ENCODE measurements at places on chromosomes 11 and 22.

GRCh38 chr11:72569966-72570892 is 104.0 kb downstream of the PDE2A start:
- DNase-seq, result no peak

GRCh38 chr11:86624366-86624765 is 48.0 kb downstream of the ME3 start:
- DNase-seq, result no peak

DNA sequence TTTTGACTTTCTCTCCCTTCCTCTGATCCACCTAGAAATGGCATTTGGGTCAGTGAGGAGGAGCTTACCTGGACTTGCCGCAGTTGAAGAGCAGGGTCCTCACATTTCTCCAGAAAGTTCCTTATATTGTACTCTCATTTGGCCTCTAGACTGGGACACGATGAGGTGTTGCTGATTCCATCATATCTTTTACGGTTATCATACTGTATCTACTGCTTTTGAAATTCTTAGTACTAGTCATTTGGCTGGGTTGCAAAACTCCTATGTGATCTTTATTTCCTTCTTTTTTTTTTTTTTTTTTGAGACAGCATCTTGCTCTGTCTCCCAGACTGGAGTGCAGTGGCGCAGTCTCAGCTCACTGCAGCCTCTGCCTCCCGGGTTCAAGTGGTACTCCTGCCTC is 58.7 kb upstream of the FAM181B start:
- DNase-seq, result no peak

DNA sequence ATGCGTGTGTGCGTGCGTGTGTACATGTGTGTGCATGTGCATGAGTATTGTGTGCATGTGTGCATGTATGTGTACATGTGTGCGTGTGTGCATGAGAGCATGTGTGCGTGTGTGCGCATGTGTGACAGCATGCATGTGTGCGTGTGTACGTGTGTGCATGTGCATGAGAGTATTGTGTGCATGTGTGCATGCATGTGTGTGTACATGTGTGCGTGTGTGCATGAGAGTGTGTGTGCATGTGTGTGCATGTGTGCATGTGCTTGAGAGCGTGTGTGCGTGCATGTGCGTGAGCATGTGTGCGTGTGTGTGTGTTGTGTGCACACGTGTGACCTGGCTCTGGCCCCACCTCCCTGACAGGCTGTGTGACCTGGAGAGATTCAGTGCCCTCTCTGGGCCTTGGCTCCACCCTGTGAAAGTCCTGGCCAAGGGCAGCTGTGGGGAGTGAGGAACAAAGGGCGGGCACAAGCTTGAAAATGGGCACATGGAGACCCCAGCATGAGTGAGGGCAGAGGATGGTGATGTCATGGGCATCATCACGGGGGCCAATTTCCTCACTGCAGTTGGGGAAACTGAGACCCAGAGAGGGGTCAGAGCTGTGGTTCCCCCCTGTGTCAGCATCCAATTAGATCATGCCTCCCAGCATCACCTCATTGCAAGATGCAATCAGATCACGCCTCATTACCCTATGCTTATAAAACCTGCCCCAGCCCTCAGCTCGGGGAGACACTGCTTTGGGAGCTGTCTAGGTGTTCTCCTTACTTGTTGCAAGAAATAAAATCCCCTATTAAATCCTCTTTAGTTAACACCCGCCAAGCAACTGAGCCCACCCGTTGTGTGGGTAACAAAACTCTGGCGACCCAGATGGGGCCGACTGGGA is 658 bp downstream of the ACY3 start:
- DNase-seq, result no peak

DNA sequence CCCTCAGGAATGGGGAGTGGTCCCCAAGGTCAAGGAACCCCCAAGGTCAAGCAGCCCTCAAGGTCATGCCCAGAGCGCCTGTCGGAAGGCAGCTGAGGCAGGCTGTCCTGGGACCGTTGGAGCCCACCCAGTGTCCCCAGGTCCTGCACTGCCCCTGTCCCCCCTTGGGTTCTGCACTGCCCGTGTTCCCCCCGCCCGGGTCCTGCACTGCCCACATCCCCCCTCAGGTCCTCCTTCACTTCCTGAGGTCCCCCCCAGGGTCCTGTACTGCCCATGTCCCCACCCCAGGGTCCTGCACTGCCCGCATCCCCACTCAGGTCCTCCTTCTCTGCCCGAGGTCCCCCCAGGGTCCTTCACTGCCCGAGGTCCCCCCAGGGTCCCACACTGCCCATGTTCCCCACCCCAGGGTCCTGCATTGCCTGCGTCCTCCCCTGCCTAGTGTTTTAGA is 1073.0 kb downstream of the BRD1 start:
- no peak for DNase-seq
